ENCODE measurements at places on chromosomes 7 and 10. TPM values are rescaled to one million over a fixed set of nuclear protein-coding genes. Genes with fewer than 3 reads are reported as not detected.

DNA sequence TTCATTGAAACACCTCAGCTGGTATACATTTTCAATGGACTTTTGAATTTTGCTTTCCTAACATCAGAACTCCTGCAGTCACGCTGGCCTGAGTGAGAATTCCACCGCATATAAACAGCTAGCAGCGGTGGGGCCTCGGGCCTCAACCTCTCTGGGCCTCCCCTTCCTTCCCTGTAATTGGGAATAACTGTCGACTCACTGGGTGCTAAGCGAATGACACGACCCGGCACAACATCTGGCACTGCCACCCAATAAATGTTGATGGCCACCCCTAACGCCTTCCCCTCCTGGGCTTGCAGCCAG, 670 bp downstream of the RCC1L start:
- peak overlapping the region; percentile 85 for H3K4me3 ChIP-seq
- H3K36me3 ChIP-seq, result 0 out of 2 replicates have a peak, but pooled peaks cover 12% of the 10 kb centered on the region
- H3K27ac ChIP-seq, result peak overlapping the region; percentile 89
- H3K27me3 ChIP-seq, result no peaks in the 10 kb centered on the region
- no peak for DNase-seq

DNA sequence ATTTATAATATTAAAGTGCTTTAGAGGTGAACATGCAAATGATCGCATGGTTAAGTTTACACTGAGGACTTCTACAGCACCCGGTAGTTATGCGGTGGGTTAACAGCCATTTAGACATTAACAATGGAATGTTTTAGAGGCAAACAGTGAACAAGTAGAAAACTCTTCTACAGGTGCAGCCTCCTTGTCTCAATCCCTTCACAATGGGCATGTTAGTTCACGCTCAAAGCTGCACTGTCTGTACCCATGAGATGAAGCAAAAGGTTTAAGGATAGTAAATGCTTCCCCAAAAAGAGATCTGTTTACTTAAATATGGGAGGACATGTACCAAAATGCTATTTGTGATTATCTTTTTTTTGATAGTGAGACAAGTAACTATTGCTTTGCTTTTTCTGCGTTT, 25.1 kb downstream of the PUS7 start:
- no peak overlapping the region for H3K27ac ChIP-seq
- no peaks in the 10 kb centered on the region for H3K36me3 ChIP-seq
- H3K4me3 ChIP-seq, result no peak overlapping the region
- no peaks in the 10 kb centered on the region for H3K4me1 ChIP-seq
- H3K27me3 ChIP-seq, result no peaks in the 10 kb centered on the region
- no peak for DNase-seq

DNA sequence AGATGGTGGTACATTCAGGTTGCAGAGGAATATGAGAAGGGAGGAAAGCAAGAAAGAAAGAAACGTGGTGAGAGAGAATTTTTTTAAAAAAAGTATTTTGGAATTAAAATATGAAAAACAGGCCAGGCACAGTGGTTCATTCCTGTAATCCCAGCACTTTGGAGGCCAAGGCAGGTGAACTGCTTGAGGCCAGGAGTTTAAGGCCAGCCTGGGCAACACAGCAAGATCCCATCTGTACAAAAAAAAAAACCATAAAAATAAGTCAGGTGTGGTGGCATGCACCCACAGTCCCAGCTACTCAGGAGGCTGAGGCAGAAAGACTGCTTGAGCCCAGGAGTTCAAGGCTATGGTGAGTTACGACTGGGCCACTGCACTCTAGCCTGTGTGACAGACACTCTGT, 112.1 kb downstream of the PARD3 start:
- no peak overlapping the region for H3K27ac ChIP-seq
- DNase-seq, result no peak
- no peaks in the 10 kb centered on the region for H3K36me3 ChIP-seq
- H3K4me1 ChIP-seq, result peaks cover 4% of the 10 kb centered on the region
- H3K27me3 ChIP-seq, result no peaks in the 10 kb centered on the region
- H3K4me3 ChIP-seq, result no peak overlapping the region

The HTR5A gene
- total RNA-seq, result not detected

The CCDC3 gene
- total RNA-seq, result 3.8 TPM

- H3K4me1 ChIP-seq, result no peaks in the 10 kb centered on the region
- H3K27me3 ChIP-seq, result no peaks in the 10 kb centered on the region
These were observed 35.2 kb upstream of the WDFY4 start for GRCh38 chr10:48649349-48649944.

- no peak for DNase-seq
- no peaks in the 10 kb centered on the region for H3K27me3 ChIP-seq
- H3K36me3 ChIP-seq, result no peaks in the 10 kb centered on the region
- H3K27ac ChIP-seq, result no peak overlapping the region
These were observed 274.7 kb downstream of the USP6NL start for GRCh38 chr10:11336722-11337162.

The EPC1 gene
- 23.7 TPM for total RNA-seq

DNA sequence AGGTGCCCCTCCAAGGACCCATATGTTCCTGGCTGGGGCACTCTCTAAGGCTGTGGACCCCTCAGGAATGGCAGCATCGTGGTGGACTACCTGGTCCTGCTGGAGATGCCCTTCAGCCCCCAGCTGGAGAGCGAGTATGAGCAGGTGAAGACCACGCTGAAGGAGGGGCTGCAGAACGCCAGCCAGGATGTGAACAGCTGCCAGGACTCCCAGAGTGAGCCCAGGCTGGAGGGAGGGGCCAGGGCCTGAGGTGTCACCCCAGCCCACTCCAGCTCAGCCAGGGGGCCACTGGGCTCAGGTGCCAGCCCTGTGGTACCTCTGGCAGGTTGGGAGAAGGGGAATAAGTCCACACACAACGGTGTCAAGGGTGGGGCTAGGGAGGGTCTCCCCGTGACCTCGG, 4.7 kb upstream of the MUC12 start:
- DNase-seq, result no peak
- H3K27me3 ChIP-seq, result peaks cover 18% of the 10 kb centered on the region
- no peak overlapping the region for H3K4me3 ChIP-seq
- peaks cover 4% of the 10 kb centered on the region for H3K4me1 ChIP-seq
- no peaks in the 10 kb centered on the region for H3K36me3 ChIP-seq
- no peak overlapping the region for H3K27ac ChIP-seq

The CALML5 gene
- total RNA-seq, result not detected

DNA sequence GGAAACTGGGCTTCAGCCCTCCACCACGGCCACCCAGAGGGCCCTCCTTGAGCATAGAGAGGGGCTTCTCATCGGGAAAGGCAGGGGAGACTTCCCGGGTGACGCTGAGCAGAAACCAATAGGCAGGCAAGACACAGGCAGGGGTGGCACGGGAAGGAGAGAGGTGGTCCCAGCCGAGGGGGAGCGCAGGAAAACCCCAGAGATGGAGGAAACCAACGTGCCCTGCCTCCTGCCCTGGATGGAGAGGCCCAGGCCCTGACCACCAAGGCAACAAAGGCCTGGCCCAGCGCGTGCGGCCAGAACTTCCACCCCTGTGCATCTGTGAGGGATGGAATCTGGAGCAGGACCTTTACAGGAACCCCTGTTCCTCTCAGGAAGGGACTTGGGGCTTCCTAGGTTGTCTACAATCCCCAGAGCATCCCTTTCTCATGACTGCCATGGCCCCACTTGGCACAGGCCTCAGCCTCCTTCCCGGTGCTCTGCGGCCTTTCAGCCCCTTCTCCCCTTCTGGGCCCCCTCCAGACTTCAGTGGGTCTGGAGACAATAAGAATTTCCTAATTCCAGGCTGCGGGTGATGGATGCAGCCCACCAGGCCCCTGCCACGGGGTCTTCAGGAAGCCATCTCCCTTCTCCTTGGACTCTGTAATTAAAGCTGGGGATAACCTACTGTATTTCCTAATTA, 137.0 kb upstream of the RET start:
- peak; percentile 28 for DNase-seq
- no peaks in the 10 kb centered on the region for H3K27me3 ChIP-seq
- H3K4me3 ChIP-seq, result no peak overlapping the region
- H3K27ac ChIP-seq, result no peak overlapping the region

The SLC39A12 gene
- total RNA-seq, result not detected

The DOCK1 gene
- 53.0 TPM for total RNA-seq

The GBX1 gene
- not detected for total RNA-seq

The NRCAM gene
- total RNA-seq, result 4.3 TPM

- no peak overlapping the region for H3K27ac ChIP-seq
- no peaks in the 10 kb centered on the region for H3K27me3 ChIP-seq
- no peak for DNase-seq
- H3K4me3 ChIP-seq, result no peak overlapping the region
These were observed 18.2 kb upstream of the MAGI2 start for GRCh38 chr7:79471699-79472098.

The ANXA8 gene
- total RNA-seq, result not detected

The ZDHHC4 gene
- 50.2 TPM for total RNA-seq

- H3K4me3 ChIP-seq, result no peak overlapping the region
- no peaks in the 10 kb centered on the region for H3K4me1 ChIP-seq
- H3K36me3 ChIP-seq, result no peaks in the 10 kb centered on the region
These were observed 70.8 kb upstream of the PARD3 start for GRCh38 chr10:34885898-34886297.

The RADIL gene
- total RNA-seq, result 5.4 TPM

- H3K4me1 ChIP-seq, result no peaks in the 10 kb centered on the region
- H3K36me3 ChIP-seq, result no peaks in the 10 kb centered on the region
- no peak overlapping the region for H3K4me3 ChIP-seq
- DNase-seq, result no peak
These were observed 37.7 kb downstream of the AGMO start for GRCh38 chr7:15524077-15524476.

DNA sequence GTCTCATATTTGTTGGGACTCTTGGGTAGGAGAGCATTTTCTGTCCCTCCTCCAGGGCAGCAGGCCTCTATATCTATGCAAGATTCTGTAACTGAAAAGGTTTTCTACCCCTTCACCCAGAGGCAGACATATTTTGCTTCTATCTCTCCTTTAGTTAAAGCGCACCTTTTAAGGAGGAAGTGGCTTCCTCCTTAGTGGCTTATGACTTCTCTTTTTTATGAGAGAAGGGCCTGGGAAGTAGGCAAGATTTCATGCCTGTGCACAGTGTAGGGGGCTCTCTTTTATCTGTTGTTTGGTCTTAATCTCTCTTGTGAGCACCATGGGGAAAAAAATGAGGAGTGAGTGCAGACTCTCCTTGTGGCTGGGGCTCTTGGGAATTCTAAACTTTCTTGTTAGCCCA, 122.1 kb downstream of the LRMDA start:
- H3K27me3 ChIP-seq, result no peaks in the 10 kb centered on the region
- DNase-seq, result no peak
- no peaks in the 10 kb centered on the region for H3K36me3 ChIP-seq
- H3K27ac ChIP-seq, result no peak overlapping the region
- no peak overlapping the region for H3K4me3 ChIP-seq

The DYNC1I1 gene
- total RNA-seq, result 0.58 TPM

GRCh38 chr7:139594911-139595476, 71.5 kb downstream of the CLEC2L start:
- no peaks in the 10 kb centered on the region for H3K4me1 ChIP-seq
- no peak for DNase-seq
- H3K36me3 ChIP-seq, result no peaks in the 10 kb centered on the region
- H3K4me3 ChIP-seq, result no peak overlapping the region

The OR2F2 gene
- total RNA-seq, result not detected

- no peaks in the 10 kb centered on the region for H3K4me1 ChIP-seq
- no peaks in the 10 kb centered on the region for H3K36me3 ChIP-seq
- no peaks in the 10 kb centered on the region for H3K27me3 ChIP-seq
- DNase-seq, result no peak
These were observed 80.6 kb upstream of the LAMB4 start for GRCh38 chr7:108210796-108211195.

The CALML3 gene
- total RNA-seq, result not detected

- H3K27me3 ChIP-seq, result no peaks in the 10 kb centered on the region
- H3K4me3 ChIP-seq, result no peak overlapping the region
- no peak for DNase-seq
These were observed 31.1 kb upstream of the TOMM7 start for GRCh38 chr7:22853674-22854157.

- H3K4me1 ChIP-seq, result no peaks in the 10 kb centered on the region
- no peaks in the 10 kb centered on the region for H3K27me3 ChIP-seq
- H3K4me3 ChIP-seq, result no peak overlapping the region
- no peak for DNase-seq
- no peaks in the 10 kb centered on the region for H3K36me3 ChIP-seq
These were observed 66.3 kb upstream of the SP4 start for GRCh38 chr7:21361413-21362125.

The NCOA4 gene
- total RNA-seq, result 65.2 TPM

The NPSR1 gene
- not detected for total RNA-seq

GRCh38 chr10:71998840-71999194, 34.6 kb downstream of the CHST3 start:
- peak; percentile 34 for DNase-seq
- H3K36me3 ChIP-seq, result no peaks in the 10 kb centered on the region
- no peaks in the 10 kb centered on the region for H3K27me3 ChIP-seq
- peaks cover 8% of the 10 kb centered on the region for H3K4me1 ChIP-seq

The HOXA7 gene
- total RNA-seq, result not detected

- no peak overlapping the region for H3K27ac ChIP-seq
- H3K4me1 ChIP-seq, result no peaks in the 10 kb centered on the region
- no peaks in the 10 kb centered on the region for H3K27me3 ChIP-seq
- no peaks in the 10 kb centered on the region for H3K36me3 ChIP-seq
- no peak for DNase-seq
These were observed 28.7 kb downstream of the TMEM106B start for GRCh38 chr7:12239806-12240205.

- no peaks in the 10 kb centered on the region for H3K27me3 ChIP-seq
- no peaks in the 10 kb centered on the region for H3K4me1 ChIP-seq
- no peak for DNase-seq
- H3K4me3 ChIP-seq, result no peak overlapping the region
- H3K36me3 ChIP-seq, result no peaks in the 10 kb centered on the region
These were observed 15.7 kb downstream of the DNTT start for GRCh38 chr10:96319754-96320474.

GRCh38 chr10:35336921-35337823, 863 bp downstream of the CCNY start:
- H3K4me1 ChIP-seq, result no peaks in the 10 kb centered on the region
- no peaks in the 10 kb centered on the region for H3K27me3 ChIP-seq
- no peak overlapping the region for H3K27ac ChIP-seq
- peak overlapping the region; percentile 98 for H3K4me3 ChIP-seq

The PILRA gene
- 7.3 TPM for total RNA-seq

- no peaks in the 10 kb centered on the region for H3K27me3 ChIP-seq
- H3K4me1 ChIP-seq, result no peaks in the 10 kb centered on the region
- H3K4me3 ChIP-seq, result no peak overlapping the region
- DNase-seq, result no peak
- H3K36me3 ChIP-seq, result no peaks in the 10 kb centered on the region
These were observed 303.3 kb upstream of the CDC14C start for GRCh38 chr7:48621076-48621475.

- H3K27me3 ChIP-seq, result no peaks in the 10 kb centered on the region
- H3K27ac ChIP-seq, result no peak overlapping the region
- H3K4me1 ChIP-seq, result peaks cover 2% of the 10 kb centered on the region
- H3K4me3 ChIP-seq, result no peak overlapping the region
- DNase-seq, result no peak
- H3K36me3 ChIP-seq, result peaks cover 2% of the 10 kb centered on the region
These were observed 103.3 kb downstream of the CLEC2L start for GRCh38 chr7:139626817-139627216.

GRCh38 chr7:140009735-140010134, 53.0 kb downstream of the PARP12 start:
- H3K36me3 ChIP-seq, result no peaks in the 10 kb centered on the region
- no peak overlapping the region for H3K27ac ChIP-seq
- no peaks in the 10 kb centered on the region for H3K4me1 ChIP-seq
- DNase-seq, result no peak

The ADAM22 gene
- 17.9 TPM for total RNA-seq

Data from H1 (cell line).